ENCODE measurements at places on chromosomes 6 and 20. TPM values are rescaled to one million over a fixed set of nuclear protein-coding genes. Genes with fewer than 3 reads are reported as not detected.

The GOPC gene
- 8.0 TPM for total RNA-seq

The BEND3 gene
- total RNA-seq = 2.3 TPM

The TRIM15 gene
- total RNA-seq = not detected

DNA sequence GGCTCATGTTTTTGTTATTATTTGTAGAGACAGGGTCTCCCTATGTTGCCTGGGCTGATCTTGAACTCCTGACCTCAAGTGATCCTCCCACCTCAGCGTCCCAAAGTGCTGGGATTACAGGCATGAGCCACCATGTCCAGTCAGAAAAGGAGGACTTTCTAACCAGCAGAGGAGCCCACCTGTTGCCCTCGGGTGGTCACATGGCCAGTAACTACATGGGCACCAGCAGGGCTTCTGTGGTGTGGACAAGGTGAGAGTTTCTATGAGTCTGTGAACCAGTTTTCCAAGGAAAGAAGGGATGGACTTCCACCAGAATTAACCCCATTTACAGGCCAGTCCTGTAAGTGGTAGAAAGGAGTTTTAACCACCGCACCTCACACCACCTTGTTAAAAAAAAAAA, 125.4 kb downstream of the RIN2 start:
- DNase-seq = no peak

- DNase-seq = no peak
Observed at GRCh38 chr6:3393836-3394202, 63.0 kb downstream of the SLC22A23 start.

GRCh38 chr6:83603551-83603950, 91.2 kb downstream of the PRSS35 start:
- no peak for DNase-seq

DNA sequence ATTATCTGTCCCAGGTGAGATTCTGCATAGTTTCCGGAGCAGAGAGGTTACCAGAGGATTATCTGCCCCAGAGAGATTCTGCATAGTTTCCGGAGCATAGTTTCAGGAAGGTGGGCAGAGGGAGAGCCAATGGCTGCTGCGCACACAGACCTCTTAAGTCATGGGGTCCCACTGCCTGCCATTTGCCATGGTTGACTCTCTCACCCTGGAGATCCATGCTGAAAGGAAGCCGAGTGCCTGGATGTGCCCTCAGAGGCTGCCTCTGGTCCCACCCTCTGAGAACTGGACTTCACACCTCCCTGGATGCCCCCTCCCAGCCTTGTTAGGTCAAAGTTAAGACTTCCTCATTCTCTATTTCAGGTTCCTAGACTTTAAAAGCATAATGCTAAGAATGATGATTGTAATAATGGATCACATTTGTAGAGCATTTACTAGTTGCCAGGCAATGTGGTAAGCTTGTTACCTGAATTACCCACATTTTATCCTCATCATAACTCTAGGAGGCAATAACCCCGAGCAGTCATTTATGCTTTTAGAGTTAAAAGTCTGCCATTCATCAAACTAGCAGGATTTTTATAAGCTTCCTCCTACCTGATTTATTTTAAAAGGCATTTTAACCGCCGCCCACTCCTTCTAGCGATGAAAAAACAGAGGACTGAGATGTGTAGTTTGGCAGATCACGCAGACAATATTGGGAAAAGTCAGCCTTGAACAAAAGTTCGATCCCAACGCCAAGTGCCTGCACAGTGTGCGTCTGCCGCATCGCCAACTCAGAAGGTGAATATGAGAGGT, 11.9 kb downstream of the SERPINB9 start:
- DNase-seq = no peak

GRCh38 chr6:143098054-143098671, 37.5 kb downstream of the AIG1 start:
- no peak for DNase-seq

Measured in Caki2 (cell line).